Progenitor cell of endocrine pancreas (in vitro differentiated cells): ENCODE measurements at places on chromosomes 6 and 20. TPM values are rescaled to one million over a fixed set of nuclear protein-coding genes. Genes with fewer than 3 reads are reported as not detected.

DNA sequence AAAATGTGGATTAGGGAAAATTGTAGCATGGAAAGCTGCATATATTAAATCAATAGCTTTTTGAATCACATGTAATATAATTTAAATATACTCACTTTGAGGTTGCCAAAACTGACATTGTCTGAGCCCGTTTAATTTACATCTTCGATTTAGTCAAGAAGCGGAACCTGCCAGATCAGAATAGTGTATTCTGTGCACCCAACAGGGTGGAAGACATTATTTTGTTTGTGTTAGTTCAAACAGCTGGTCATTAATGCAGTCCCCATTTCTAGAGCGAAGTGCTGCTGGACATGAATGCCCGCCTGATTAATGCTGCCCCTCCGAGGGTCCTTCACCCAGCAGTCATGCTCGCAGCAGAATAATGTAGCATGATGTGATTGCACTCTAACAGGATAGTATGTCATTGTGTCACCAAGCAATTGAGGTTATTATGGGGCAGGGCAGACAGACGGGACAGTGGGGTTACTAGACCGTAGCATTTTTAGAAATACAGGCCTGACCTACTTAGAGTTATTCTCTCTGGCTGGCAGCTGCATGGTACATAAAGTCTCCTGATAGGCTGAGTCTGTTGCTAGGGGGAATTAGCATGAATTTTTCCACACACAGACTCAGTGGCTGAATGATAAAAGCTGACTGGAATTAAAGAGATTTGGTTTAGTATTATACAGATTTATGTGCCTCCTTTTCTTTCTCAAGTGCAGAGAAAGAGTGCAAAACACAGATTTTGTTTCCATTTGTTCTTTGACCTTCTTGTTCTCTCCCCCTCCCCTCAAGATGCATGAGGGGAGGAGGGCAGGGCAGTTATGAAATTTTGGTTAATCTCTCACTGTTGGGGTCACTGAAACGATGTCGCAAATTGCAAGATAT lies 147.1 kb downstream of the PRL start:
- H3K27me3 ChIP-seq, result no peaks in the 10 kb centered on the region
- H3K4me1 ChIP-seq, result peaks cover 38% of the 10 kb centered on the region
- H3K27ac ChIP-seq, result peak overlapping the region; percentile 73
- H3K36me3 ChIP-seq, result peaks cover 10% of the 10 kb centered on the region
- no peak overlapping the region for H3K4me3 ChIP-seq
- DNase-seq, result no peak

GRCh38 chr20:1286267-1287024 lies 20.4 kb downstream of the SNPH start:
- no peak for DNase-seq
- H3K36me3 ChIP-seq, result no peaks in the 10 kb centered on the region
- H3K4me3 ChIP-seq, result no peak overlapping the region
- no peak overlapping the region for H3K27ac ChIP-seq
- peaks cover 2% of the 10 kb centered on the region for H3K4me1 ChIP-seq
- H3K27me3 ChIP-seq, result no peaks in the 10 kb centered on the region

DNA sequence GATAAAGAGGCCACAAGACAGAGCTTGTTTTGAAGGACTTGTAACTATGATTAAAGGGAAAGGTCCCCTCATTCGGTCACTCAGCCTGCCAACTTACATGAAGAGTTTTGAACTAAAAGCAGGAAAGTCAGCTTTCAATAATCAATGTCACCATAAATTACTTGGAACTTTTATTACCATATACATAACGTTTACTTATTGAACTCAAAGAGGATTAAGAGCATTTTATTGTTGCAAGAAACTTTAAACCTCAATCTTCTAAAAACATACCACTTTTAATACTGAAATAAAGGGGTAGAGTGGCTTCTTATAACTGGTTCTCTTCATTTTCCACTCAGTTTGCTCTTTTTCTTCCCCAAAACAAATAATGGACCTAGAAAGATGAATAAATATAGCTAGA lies 65.1 kb downstream of the CNKSR3 start:
- no peak for DNase-seq
- H3K36me3 ChIP-seq, result peaks cover 24% of the 10 kb centered on the region
- H3K4me1 ChIP-seq, result peaks cover 6% of the 10 kb centered on the region
- no peak overlapping the region for H3K27ac ChIP-seq
- H3K27me3 ChIP-seq, result no peaks in the 10 kb centered on the region
- no peak overlapping the region for H3K4me3 ChIP-seq

DNA sequence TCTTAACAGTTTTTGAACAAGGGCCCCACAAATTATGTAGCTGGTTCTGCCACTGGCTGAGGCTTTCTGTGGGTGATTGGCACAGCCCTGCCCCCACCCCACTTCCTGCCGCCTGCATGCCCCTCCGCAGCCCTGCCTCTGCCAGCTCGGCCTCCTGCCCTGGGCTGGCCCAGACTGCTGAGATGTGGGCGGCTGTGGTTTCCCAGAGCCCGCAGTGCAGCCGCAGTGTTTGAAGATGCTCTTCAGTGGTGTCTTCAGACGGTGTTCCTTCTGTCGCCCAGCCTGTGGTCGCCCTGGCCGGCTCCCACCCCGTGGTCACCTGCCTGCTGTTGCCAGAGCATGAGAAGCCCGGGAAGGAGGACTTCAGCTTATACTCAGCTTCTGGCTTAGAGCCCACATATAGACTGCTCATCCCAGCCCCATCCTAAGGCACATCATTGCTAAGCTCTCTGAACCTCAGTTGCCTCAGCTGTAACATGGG lies 154.3 kb downstream of the VEGFA start:
- H3K4me1 ChIP-seq, result peaks cover 48% of the 10 kb centered on the region
- H3K27me3 ChIP-seq, result no peaks in the 10 kb centered on the region
- no peak overlapping the region for H3K27ac ChIP-seq
- no peak for DNase-seq
- H3K4me3 ChIP-seq, result no peak overlapping the region
- H3K36me3 ChIP-seq, result no peaks in the 10 kb centered on the region

Gene PAX1
- total RNA-seq, result 1.3 and 3.3 TPM in 2 replicates

DNA sequence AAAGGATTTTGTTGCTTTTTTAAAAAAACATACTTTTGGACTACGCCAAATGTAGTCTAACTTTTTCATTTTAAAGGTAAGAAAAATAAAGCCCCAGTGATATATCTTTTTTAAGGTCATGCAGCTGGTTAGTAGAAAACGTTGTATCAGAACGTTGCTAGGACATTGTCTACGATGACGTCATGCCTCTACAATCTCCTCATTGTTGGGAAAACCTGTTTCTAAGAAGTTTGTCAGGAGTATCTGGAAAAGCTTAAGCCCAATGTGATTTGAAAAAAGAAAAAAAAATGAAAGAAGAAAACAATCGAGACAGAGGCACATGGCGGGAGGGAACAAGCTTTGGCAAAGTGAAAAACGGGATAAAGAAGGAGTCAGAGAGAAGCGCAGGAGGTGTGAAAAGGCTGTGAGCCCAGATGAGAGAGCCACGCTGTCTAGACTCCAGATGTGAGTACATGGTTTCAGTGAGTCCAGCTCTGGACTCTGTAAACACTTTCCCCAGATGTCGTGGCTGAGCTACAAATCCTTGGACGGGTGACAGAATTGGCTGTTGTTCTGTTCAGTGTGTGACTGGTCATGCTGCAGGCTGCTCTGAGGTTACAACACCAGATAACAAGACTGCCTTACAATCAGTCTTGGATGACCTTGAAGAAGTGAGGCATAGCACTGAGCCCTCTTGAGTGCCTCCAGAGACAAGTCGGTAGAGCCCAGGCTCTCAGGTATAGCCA lies 656.7 kb upstream of the ID4 start:
- H3K36me3 ChIP-seq, result no peaks in the 10 kb centered on the region
- H3K27me3 ChIP-seq, result no peaks in the 10 kb centered on the region
- peak overlapping the region; percentile 4 for H3K27ac ChIP-seq
- no peak overlapping the region for H3K4me3 ChIP-seq
- DNase-seq, result no peak

DNA sequence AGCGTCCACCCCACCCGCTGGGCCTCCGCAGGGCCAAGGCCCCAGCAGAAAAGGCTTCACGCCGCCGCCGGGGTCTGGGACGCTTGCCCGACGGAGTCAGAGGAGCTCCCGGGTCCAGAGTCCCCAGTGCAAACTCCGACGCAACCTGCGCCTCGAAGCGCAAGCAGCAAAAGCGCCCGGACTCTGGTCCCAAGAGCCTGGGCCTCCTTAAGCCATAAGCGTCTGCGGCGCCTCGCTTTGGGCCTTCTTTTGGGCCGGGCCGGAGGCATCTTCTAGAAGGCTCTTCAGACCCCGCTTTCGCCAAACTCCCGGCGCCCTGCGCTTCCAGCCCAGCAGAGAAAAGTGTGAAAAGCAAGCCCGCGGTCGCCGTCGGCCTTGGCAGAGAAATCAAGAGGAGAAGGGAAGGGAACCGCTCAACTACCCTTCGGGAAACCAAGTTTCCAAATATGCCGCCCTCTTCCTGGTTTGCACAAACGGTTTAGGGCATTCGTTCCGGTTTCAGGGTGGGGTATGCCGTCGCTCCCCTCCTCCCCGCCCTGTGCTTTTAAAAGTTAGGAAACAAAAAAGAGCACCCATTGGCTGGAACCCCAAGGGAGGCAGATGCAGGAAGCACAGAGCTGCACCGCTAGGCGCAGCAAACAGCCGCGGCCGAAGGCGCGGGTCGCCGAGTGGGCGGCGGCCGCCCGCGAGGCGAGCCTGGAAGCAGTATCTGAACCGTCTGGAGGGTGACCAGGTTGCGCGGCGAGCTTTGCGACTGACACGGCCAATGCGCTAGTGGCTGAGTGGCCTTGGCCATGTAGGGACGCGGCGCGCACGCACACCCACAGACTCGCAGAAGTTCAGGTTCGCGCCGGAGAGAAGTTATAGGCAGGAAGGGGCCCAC lies 1.2 kb downstream of the TBX18 start:
- no peak overlapping the region for H3K27ac ChIP-seq
- DNase-seq, result no peak
- H3K4me1 ChIP-seq, result peaks cover 4% of the 10 kb centered on the region
- H3K27me3 ChIP-seq, result peaks cover 85% of the 10 kb centered on the region
- no peaks in the 10 kb centered on the region for H3K36me3 ChIP-seq

DNA sequence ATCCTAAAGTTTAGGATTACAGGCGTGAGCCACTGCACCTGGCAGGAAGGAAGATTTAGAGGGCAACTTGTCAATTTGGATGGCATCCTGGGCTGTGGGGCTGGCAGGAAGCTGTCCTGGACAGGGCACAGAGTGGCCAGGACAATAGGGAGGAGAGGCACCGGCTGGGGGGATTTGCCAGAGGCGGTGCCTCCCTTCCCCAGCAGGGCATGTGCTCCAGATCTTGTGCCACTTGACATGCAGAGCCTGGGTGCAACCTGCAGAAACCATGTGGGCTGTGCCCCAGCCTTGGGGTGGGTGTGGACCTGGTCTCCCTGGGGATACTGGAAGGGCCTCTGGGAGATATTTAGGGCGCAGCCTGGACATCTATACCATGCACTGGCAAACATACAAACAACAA lies 58.6 kb upstream of the EEF1A1 start:
- H3K4me3 ChIP-seq, result no peak overlapping the region
- H3K4me1 ChIP-seq, result peaks cover 14% of the 10 kb centered on the region
- DNase-seq, result no peak
- H3K36me3 ChIP-seq, result peaks cover 3% of the 10 kb centered on the region
- H3K27me3 ChIP-seq, result no peaks in the 10 kb centered on the region

DNA sequence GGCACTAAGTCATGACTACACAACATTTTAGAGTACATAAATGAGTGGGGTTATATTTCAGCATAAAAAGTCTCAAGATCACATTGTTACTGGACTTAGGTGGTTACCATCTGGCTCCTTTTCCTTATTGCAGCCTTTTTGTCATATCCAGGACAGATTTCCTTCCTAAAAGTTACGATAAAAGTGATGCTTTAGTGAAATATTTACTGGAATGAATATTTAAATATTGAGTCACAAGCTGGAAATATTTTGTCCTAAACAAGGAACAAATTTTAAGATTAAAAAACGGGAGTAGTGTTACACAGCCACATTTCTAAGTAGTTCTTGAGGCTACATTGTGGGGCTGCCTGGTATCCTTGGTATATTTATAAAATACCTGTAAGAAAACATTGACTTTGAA lies 52.2 kb downstream of the CDC40 start:
- no peaks in the 10 kb centered on the region for H3K4me1 ChIP-seq
- H3K27me3 ChIP-seq, result no peaks in the 10 kb centered on the region
- H3K4me3 ChIP-seq, result no peak overlapping the region
- no peak for DNase-seq

Gene ZNF165
- 9.7 TPM in 2 replicates for total RNA-seq

Gene ERVFRD-1
- total RNA-seq, result not detected in 2 replicates

DNA sequence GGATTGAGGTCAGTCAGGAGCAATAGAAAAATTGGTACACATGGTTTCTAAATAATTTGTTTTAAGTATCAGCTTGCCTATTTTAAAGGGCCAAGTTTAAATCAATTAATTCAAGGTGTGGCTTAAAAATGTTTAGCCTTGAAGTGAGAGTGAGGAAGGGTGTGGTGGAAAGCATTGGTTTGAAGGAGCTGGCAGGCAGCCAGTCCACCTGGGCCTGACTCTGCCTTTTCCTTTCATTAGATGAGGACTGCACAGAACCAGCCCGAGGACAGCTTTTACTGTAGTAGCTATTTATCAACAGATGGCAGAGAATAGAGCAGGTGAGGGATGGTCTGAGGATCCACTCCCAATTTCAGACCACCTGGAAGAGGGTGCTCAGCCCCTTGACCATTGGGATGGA lies 42.4 kb downstream of the DHX35 start:
- H3K36me3 ChIP-seq, result peaks cover 8% of the 10 kb centered on the region
- no peak overlapping the region for H3K4me3 ChIP-seq
- no peaks in the 10 kb centered on the region for H3K27me3 ChIP-seq
- H3K4me1 ChIP-seq, result no peaks in the 10 kb centered on the region

- DNase-seq, result no peak
- no peak overlapping the region for H3K27ac ChIP-seq
- no peaks in the 10 kb centered on the region for H3K27me3 ChIP-seq
- no peak overlapping the region for H3K4me3 ChIP-seq
- peaks cover 25% of the 10 kb centered on the region for H3K36me3 ChIP-seq
- H3K4me1 ChIP-seq, result no peaks in the 10 kb centered on the region
Observed at GRCh38 chr20:44502968-44503367, 18.9 kb downstream of the SERINC3 start.

GRCh38 chr6:160174681-160175080 lies 53.1 kb downstream of the SLC22A1 start:
- H3K27me3 ChIP-seq, result no peaks in the 10 kb centered on the region
- peak overlapping the region; percentile 17 for H3K27ac ChIP-seq
- no peaks in the 10 kb centered on the region for H3K36me3 ChIP-seq
- H3K4me3 ChIP-seq, result no peak overlapping the region
- DNase-seq, result no peak
- peaks cover 27% of the 10 kb centered on the region for H3K4me1 ChIP-seq

GRCh38 chr6:40753048-40753447 lies 165.9 kb upstream of the LRFN2 start:
- H3K27ac ChIP-seq, result no peak overlapping the region
- no peak overlapping the region for H3K4me3 ChIP-seq
- no peaks in the 10 kb centered on the region for H3K36me3 ChIP-seq
- peaks cover 2% of the 10 kb centered on the region for H3K4me1 ChIP-seq
- peaks cover 57% of the 10 kb centered on the region for H3K27me3 ChIP-seq
- no peak for DNase-seq

- no peak for DNase-seq
- no peaks in the 10 kb centered on the region for H3K4me1 ChIP-seq
- peaks cover 10% of the 10 kb centered on the region for H3K36me3 ChIP-seq
- H3K27ac ChIP-seq, result no peak overlapping the region
- no peaks in the 10 kb centered on the region for H3K27me3 ChIP-seq
Observed at GRCh38 chr20:25277051-25277801, 29.3 kb downstream of the PYGB start.
